ENCODE measurements at places on chromosomes 13 and 19.
A peak's percentile ranks its signal among the peaks of the same experiment; 100 is the strongest.

DNA sequence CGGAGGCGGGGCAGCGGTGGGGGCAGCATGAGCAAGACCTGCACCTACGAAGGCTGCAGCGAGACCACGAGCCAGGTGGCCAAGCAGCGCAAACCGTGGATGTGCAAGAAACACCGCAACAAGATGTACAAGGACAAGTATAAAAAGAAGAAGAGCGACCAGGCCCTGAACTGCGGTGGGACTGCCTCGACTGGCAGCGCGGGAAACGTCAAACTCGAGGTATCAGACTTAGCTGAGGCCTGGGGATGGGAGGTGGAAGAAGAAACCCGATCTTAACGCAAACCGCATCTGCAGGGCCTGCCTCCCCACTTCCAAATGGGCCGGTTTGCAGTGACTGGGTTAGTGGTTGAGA, 693 bp downstream of the RFXAP start:
- no peak for DNase-seq

DNA sequence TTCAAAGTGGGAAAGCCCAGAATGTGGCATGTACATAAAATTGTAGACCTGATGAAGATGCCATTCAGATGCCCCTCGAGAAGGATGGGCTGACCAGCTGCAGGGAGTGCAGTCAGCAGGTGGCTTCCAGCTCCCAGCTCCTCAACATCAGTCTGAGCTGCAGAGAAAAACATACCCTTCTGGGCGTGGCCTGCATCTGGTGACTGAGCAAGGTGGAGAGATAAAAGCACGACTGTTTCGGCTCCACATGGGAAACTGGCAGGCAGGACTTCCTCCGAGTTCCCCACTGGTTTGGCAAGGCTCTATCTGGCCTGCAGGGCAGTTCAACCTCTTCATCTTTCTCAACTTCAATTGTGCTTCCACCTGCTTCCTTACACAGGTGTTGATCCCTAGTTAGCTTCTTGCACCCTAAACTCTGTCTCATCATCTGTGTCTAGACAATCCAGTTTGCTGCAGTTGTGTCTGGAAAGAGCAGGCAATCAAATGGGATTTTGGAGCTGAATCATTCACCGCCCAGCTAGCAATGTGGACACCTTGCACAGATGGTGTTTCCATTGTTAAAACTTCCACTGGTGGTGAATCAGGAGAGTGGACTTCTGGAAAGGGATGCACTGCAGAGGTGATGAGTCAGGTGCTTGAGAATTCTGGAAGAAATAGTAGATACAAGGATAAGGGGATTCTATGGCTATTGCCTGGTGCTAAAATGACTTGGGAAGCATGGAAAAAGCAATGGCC, 56.8 kb downstream of the POLR1D start:
- no peak for DNase-seq

GRCh38 chr13:42524487-42525034, 49.4 kb upstream of the TNFSF11 start:
- DNase-seq = no peak

- DNase-seq = no peak
These were observed 14.3 kb upstream of the F7 start for GRCh38 chr13:113091211-113091771.

DNA sequence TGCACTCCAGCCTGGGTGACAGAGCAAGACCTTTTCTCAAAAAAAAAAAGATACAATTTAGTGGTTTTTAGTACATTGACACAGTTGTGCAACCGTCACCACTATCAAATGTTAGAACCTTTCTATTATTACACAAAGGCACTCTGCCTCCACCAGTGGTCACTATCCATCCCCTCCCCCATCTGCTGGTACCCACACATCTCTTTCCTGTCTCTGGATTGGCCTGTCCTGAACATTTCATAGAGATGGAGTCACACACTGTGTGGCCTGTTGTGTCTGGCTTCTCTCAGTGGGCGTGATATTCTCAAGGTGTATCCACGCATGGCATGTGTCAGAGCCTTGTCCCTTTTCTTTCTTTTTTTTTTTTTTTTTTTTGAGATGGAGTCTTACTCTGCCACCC, 11.2 kb downstream of the KDM4B start:
- peak; percentile 32 for DNase-seq

- DNase-seq = no peak
These were observed 924.5 kb upstream of the PRR20A start for GRCh38 chr13:56216221-56216620.

DNA sequence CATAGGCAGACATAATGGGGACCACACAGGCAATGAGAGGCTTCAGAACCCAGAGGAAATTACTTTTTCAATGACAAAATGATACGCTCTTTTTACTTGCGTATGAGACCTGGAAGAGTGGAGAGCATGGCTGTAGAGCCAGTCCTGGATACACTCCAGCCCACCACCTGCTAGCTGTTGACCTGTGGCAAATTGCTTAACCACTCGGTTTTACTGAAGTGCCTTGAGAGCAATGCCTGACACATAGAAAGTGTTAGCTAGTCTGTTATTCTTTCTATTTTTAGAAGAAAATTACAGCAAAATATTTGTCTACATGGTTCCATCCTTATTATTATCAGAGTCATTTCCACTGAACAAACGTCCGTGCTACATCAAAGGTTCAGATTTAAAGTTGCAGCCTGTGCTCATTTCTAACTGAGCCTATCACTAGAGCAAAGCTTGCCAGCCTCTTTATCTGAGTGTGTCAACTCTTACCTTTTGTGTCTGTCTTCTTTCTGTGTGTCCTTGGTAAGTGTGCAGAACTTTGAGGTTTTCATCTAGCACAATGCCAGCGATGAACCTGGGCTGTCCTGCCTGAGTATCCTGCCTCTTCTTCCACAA, 9.6 kb upstream of the GPR183 start:
- DNase-seq = no peak

DNA sequence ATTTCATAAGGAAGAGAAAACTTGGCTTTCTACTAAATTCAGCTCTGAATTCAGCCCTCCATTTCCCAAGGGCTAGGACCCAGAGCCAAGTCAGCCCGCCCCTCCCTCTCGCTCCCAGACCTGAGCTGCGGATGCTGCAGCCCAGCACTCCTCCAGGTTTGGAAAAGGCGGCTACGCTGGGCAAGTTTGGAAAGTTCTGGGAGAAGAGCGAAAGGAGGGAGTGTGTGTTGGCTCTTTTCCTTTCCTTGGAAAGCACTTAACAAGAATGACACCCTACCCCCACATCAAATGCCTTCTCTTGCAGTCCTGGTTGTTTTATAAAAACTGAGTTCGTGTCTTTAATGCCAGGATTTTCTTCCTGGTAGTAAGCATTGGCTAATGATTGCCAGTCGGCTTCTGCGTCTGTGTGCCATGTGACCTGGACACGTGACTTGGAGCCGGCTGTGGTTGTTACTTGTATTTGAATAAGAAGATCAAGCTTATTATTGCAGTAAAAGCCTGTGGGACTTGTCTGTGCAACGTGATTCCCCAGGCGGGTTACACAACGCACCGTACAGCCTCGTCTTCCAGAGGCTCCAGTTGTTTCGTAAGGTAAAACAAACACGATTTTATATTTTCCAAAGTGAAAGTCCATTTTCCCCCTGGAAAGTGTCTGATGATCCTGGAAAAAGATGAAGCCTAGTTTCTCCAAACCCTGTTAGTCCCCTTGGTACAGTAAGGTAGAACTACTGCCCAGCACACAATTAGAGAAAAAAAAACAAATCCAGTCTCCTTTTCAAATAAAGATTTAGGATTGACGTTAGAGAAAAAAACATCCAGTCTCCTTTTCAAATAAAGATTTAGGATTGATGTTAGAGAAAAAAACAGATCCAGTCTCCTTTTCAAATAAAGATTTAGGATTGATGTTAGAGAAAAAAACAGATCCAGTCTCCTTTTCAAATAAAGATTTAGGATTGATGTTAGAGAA, 26.8 kb upstream of the UBE2L5 start:
- DNase-seq = peak; percentile 67

GRCh38 chr19:46383171-46383815, 30.1 kb downstream of the CCDC8 start:
- no peak for DNase-seq

- no peak for DNase-seq
These were observed 1.3 kb downstream of the ALG5 start for GRCh38 chr13:36997716-36998427.

DNA sequence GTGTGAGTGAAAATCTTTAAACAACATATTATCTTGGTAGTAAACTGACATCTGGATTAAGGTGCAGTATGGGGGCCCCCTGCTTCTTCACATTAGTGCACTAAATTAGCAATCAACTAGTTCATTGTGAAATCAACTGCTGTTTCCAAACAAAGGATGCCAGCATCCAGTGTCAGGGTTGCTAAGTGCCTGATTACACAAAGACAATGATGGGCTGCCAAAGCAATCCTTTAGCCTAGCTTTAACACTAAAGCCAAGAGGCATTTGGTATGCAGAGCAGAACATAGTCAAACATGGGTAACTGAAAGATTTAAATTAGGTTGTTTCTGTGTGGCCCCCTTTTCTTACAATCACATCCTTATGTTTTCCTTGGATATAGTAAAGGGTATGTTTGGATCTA, 543.1 kb upstream of the SLITRK5 start:
- no peak for DNase-seq

DNA sequence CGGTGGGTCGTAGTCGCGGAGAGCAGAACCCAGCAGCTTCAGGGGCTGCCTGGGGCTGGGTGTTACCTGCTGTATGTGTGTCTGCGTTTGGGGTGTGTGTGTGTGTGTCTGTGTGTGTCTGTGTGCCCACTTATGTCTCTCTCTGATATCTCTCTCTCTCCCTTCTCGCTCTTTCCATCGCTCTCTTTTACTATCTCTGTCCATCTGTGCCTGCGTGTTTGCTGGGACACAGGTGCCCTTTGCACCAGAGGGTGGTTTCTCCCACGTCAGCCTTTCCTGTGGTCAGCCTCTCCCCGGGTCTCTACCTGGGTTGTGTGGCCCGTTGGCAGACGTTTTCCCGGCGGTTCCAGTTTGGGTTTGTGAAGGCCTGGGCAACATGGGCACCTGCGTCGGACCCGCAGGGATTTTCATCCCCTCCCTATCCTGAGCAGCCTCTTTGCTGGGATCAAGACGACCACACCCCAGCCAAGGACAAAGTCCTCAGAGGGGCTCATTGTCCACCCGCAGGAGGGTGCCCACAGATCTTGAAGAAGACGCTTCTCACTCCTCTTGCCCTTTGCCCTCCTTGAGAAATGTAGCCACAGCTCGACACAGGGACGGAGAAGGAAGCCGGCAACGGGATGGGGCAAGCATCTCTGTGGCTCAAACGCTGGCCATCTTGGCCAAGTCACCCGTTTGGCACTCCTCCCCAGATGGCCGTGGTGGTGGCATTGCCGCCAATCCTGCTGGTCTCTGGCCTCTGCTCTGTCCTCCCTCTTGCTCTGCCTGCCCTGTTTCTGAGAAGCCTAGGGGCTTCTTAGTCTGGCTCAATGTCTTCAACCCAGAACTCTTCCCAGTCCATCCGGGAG, 43.3 kb downstream of the ZNF146 start:
- DNase-seq = peak; percentile 14

DNA sequence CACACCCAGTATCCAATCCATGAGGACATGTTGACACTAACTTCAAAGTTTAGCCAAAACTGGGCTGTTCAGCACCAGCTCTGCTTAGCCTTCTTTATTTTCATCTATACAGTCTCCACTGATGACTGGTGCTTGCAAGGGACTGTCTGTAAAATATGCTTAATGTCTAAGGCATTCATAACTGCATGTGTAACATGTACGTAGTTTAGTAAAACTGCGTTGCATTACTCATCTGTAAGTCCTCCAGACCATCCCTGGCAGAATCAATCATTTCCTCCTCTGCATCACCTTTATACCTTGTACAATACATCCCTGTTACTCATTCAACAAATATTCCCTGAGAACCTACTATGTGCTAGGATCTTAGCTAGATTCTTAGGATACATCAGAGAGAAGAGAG, 362.1 kb downstream of the MTUS2 start:
- DNase-seq = no peak

DNA sequence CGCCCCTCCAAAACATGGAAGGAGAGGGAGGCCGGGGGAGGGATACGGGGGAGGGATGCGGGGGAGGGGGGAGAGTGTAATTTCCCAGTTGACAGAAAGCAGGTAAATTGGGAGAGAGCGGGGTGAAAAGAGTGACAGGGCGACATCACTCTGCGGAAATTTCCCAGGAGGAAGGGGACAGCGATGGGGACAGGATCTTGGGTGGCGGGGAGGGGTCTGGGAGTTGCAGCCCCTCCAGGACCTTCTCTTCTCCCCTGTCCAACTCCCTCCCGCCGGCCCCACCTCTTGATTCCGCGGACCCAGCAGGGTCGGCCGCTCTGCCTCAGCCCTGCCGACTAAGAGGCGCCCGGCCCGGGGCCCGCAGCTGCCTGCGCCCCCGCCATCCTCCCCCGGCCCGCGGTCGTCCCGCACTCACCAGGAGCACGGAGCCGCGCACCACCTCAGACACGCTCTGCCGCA, 108.0 kb upstream of the DOCK9 start:
- no peak for DNase-seq

DNA sequence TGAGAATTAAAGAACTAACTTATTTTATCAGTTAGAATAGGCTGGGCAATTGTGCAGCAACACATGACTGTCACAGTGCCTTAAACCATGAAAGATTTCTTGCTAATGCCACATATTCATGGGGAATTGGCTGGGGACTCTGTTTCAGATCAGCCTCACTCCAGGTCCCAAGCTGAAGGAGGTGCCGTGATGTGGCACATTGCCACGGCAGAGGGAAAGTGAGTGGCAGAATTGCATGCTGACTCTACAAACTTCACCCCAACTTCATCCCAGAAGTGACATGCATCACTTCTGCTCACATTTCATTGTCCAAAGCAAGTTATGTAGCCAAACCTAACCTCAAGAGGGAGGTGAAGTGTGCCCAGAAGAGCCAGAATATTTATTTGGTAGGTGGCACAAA, 37.8 kb downstream of the OLFM4 start:
- DNase-seq = no peak

DNA sequence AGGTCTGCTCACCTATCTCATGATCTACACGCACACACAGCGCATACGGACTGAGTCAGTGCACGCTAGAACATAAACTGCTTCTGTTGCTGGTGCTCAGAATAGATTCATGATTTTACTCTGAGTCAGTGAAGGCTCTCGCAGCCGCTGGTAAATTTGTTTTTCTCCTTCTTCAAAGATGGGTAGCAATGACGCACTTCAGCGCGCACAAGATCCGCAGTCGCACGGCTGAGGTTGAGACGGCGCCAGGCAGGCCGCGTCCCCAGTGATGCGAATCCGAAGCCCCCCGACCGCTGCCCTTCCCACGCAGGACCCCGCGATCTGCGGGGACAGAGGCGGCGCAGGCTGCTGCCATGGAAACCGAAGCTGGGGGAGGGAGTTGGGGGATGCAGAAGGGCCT, 103.7 kb upstream of the USP29 start:
- DNase-seq = no peak

DNA sequence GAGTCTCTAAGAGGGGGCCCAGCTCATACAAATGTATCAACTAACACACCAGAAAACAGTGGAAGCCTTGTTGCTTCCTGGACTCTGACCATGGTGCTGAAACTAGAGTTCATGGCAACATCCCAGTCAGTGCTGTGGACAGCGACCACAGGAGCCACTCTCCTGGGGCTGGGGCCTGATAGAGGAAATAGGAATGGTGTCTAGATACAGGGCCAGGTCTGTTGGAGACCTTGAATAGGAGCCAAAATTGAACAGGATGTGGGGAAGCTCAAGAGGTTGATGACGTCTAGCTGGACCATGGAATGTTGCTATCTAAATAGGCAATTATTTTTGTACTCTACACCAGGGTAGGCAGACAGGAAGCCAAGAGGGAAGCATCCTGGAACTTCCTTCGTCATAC, 21.7 kb downstream of the LILRB4 start:
- DNase-seq = no peak

All from SK-N-SH (cell line).